ENCODE measurements at places on chromosomes 4 and X. TPM values are rescaled to one million over a fixed set of nuclear protein-coding genes. Genes with fewer than 3 reads are reported as not detected.

Gene ASB5
- total RNA-seq, result not detected

DNA sequence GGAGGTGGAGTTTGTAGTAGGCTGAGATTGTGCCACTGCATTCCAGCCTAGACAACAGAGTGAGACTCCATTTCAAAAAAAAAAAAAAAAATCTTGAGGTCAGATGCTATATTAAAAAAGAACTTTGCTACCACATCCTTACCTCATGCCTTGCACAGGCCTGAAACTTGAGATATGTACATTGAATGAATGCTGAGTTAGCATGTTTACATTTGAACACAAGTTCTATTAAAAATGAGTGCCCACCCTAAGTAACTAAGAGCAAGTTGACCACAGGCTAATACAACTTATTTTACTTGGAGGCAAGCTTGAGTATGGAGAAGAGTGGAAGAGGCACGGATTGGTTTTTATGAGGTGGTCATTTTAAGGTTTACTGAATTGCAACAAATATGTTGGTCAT, 276.6 kb upstream of the GATB start:
- DNase-seq, result no peak

Gene TMEM156
- 8.4 TPM for total RNA-seq

DNA sequence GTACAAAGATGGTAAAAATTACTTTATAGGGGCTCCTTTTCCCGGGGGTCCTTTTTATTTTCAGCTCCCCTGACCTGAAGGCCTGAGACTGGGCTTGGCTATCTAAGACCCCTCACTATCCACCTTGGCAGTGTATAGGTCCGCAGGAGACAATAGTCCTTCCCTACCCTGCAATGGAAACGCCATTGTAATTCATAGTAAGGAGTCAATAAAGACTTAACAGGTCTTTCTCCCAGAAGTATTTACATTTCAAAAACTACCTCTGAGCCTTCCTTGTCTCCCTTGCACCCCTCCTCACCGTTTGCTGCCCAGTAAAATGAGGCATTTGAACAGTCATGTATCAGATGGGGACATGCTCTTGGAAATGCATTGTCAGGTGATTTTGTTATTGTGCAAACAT, 401.2 kb upstream of the CNKSR2 start:
- no peak for DNase-seq

GRCh38 chr4:41334182-41334581, 77.5 kb downstream of the UCHL1 start:
- no peak for DNase-seq

GRCh38 chrX:129840344-129840743, 3.3 kb downstream of the ZDHHC9 start:
- DNase-seq, result no peak

DNA sequence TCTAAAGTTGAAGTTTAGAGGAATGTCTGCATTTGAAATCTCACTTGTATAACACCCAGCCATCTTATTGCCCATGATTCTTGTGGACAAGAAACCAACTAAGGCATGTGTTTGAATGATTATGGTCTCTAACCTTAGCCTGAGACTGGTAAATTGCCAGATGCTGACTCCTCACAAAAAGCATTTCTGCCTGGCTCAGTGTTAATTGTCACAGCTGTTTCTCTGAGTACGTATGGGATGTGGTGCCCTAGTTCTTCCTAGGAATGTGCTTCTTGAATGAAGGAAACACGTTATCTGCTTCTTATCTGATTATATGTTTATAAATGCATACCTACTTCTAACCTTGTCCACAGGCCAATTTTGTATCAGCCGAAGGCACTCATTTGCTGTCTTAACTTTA, 63.1 kb upstream of the NDP start:
- DNase-seq, result peak; percentile 32

DNA sequence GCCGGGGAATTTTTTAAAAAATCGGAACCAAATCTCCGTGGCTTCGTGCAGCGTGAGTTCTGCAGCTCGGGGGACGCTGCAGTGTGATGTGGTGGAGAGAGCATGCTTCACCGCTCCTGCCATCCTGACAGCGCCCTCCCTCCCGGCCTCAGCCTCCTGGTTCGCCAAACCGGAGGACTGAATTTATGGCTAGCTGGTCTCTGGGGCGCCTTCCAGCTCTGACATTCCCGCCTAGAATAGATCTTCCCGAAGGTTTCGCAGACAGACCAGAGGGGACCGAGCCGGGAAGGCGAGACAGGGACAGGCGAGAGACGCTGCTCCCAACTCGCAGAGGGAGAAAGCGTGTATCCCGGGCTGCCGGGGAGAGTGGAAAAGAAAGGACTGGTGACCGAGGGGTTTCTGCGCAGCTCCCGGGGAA, 25.9 kb downstream of the HOPX start:
- no peak for DNase-seq

GRCh38 chr4:76799140-76799539, 98.8 kb downstream of the SOWAHB start:
- DNase-seq, result peak; percentile 41

DNA sequence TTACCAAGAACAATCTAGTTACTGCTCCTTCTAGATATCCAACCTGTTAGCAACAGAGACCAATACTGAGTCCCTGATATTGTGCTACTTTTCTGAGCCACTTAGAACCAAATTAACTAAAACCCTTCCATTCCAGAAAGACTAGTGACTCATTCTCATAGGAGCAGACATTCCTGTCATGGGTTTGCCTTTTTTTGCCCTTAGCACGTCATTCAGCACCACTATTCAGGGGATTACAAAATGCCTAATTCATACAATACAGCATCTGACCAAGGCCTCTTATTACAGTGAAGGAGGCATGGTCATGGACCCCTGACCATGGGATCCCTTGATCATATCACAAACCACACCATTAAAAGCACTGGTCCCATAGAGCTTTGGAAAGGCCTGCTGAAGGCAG, 123.8 kb upstream of the CXCL13 start:
- peak; percentile 23 for DNase-seq

DNA sequence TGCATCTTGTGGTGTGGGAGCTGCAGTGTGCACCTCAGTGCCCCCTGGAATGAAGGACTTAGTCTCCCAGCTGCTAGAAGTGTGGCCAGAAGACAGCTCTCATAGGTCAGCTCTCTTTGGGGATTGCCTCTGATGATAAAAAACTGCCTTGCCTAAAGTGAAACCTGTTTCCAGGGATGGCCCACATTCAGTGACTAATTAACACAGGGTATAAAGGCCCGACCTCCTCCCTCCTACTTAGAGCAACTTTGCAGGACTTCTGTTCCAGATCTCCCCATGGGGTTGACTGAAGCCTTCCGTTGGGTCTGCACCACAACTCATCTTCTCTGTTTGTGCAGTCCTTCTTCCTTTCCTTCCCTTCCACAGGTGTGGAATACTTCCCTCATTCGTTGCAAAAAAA, 53.2 kb downstream of the SPINK2 start:
- no peak for DNase-seq

Gene SLITRK4
- not detected for total RNA-seq

DNA sequence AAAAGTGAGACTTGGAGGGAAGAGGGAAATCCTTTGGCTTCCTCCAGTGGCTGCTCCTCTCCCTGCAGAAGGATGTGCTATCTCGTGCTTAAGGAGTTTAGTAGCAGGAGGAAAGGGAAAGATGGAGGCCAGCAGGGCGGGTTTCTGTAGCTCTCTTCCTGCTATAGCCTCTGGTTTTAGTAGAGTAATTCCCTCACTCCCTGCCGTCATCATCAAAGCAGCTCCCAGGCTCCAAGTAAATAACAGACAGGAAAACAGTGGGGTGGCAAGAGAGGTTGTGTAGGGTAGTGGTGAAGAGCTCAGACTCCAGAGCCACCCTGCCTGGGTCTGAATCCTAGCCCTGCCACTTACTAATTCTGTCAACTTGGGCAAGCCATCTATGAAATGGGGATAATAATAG, 81.5 kb upstream of the CITED1 start:
- no peak for DNase-seq

Data from HT1080 (cell line).